Ecto neural progenitor cell (in vitro differentiated cells): ENCODE measurements at places on chromosomes 7 and 10.

GRCh38 chr10:44577533-44577932 is 192.6 kb upstream of the CXCL12 start:
- no peak for DNase-seq

GRCh38 chr7:154578336-154578735 is 424.6 kb downstream of the PAXIP1 start:
- DNase-seq, result no peak

DNA sequence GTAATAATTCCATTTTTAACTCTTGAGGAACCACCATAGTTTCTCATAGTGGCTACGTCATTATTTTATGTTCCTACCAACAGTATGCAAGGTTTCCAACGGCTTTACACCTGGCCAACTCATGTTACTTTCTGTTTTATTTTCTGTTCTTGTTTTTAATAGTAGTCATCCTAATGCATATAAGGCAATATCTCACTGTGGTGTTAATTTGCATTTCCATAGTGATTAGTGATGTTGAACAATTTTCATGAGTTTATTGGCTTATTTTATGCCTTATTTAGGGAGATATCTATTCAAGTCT is 465.5 kb upstream of the KLF6 start:
- DNase-seq, result no peak

DNA sequence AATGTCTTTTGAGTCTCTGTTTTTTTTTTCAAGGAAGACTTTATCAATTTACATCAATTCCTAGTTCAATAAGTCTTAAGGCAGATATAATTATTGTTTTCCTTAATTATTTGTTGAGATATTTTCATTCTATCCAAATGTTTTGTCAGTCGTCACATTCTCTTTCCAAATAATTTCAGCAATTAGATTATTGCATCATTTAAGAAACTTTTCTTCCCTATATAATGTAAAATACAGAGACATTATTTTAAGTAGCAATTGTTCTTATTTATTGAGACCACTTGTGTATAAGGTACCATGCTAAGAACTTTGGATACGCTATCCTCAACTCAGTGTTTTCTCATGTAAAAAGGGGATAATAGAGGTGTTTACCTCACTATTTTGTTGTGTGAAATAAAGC is 38.1 kb upstream of the GNAT3 start:
- DNase-seq, result no peak

- no peak for DNase-seq
Measured at GRCh38 chr7:115128154-115128553, 206.3 kb downstream of the MDFIC start.

DNA sequence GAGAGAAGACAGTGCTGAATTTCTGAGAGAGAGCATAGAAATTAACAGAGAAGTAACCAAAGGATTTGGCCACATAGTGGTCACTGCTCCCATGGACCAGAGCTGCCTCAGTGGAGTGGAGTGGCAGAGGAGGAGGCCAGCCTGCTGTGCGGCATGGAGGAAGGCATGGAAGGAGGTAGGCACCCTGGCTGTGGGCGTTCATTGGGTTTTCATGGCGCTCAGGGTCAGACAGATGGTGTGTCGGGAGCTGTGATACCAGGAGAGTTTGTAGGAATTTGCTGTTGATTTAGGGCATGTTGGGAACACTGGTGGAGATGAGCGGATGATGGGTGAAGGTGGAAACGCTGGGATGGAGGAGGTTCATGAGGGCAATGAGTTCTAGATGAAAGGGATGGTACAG is 78.9 kb upstream of the INSYN2A start:
- DNase-seq, result no peak

DNA sequence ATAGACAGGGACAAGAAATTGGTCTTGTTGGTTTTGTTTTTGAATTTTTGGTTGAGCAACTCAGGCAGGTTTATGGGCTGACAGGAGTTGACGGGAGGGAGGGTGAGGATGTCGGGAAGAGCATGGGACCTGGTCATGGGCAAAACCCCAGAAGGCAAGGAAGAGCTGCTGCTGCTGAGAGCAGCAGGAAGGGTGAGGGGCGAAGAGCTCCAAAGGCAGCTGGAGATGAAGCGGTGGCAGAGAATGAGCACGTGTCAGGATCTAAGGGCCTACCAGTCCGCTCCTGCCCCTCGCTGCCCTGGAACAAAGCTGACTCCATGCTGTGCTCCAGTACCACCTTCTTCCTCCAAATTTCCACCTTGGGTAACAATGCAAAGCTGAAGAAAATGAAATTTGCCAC is 84.3 kb downstream of the ARHGAP22 start:
- peak; percentile 34 for DNase-seq

DNA sequence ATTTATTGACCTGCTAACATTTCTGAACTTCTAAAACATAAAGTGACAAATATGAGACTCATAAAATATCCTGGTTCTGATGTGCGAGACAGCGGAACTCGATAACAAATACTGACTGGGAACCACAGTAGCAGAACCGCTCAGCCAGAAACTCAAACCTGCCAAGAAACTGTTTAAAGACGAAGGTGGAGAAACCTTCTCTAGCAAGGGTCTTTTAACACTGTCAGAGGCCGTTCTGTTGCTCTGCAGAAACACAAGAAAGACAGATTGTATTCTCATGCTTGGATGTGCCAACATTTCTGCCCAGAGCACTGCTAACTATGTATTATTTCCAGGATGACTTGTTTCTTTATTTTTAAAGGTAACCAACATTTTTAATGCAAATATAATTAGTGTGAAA is 514.8 kb upstream of the ADARB2 start:
- DNase-seq, result no peak

DNA sequence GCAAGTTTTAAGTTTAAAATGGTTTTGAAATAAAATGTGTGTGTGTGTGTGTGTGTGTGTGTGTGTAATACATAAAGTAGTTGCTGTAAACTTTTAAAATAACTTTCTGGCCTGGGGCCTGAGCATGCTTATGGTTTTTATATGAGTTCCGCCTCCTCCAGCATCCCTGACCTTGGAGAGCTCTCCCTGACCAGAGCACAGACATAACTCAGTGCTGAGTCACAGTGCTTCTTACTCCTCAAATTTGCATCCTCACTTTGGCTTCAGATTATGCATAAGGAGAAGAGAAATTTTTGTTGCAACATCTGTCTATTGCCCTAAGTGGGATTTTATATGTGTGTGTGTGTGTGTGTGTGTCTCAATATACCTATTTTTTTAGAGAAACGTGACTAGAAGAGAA is 200.8 kb downstream of the ELMO1 start:
- DNase-seq, result no peak
